ENCODE measurements at places on chromosomes 11 and 22.
A peak's percentile ranks its signal among the peaks of the same experiment; 100 is the strongest.

GRCh38 chr11:35990170-35990569, 46.3 kb downstream of the LDLRAD3 start:
- no peak for DNase-seq

- no peak for DNase-seq
Measured at GRCh38 chr11:69499918-69500284, 18.4 kb downstream of the LINC01488 start.

DNA sequence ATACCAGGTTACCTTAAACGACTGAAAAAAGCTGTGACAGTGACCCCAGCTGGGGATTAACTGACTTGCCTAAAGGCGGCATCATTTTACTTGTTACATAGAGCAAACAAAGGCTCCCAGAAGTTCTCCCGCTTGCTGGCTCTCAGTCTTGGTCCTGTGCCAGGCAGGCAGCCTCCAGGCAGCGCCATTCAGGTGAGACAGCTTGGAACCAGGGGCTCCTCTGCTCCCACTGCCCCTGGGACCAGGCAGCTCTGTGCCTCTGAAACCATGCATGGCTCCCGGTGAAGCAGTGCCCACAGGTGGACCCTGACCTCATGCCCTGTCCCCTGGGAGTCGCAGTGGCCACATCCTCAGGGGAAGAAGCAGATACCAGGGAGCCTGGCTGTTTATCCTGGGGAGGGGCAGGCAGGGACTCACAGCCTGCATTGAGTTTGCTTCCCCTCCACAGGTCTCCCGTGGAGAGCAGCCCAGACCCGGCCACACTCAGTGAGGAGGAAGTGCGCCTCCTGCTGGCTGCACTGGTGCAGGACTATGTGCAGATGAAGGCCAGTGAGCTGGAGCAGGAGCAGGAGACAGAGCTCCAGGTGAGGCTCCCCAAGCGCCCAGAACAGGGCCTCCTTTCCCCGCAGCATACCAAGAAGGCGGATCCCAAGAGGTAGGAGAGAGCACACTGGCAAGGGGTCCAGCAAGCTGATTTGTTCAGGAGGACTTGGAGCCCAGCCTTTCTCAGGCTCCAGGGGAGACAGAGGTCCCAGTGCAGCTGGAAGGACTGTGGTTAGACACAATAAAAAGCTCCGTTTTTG, 15.6 kb upstream of the CYP2R1 start:
- DNase-seq: peak; percentile 59

DNA sequence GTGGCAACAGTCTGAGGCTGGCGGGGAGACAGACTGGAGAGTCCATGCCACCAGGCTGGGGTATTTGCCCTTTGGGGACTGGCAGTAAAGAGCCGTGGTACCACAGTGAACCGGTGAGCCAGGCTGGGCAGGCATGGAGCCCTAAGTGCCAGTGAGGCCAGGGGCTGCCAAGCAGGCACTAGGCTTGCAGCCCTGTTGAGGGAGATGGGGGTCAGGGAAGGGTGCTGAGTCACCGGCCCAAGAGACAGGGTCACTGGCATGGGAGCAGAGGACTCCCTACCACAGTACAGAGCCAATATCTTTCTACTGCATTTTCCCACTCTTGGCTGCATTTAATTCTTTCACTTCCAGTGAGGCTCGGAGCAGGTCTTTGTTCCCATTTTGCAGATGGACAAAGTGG, 30.7 kb upstream of the TEF start:
- no peak for DNase-seq

All from Daoy (cell line).